IMR-90 (cell line): ENCODE measurements at places on chromosomes 12 and 14. TPM values are rescaled to one million over a fixed set of nuclear protein-coding genes. Genes with fewer than 3 reads are reported as not detected.

The FOXM1 gene
- total RNA-seq = 14.9 and 16.9 TPM in 2 replicates

The FAM222A gene
- under 0.01 TPM in 2 replicates for total RNA-seq

The NDRG2 gene
- total RNA-seq = 0.36 and 0.56 TPM in 2 replicates

The CIROP gene
- total RNA-seq = 0.28 and 0.36 TPM in 2 replicates

The TAMALIN gene
- 2.5 and 2.7 TPM in 2 replicates for total RNA-seq
